ENCODE measurements at places on chromosomes 11 and 22.

DNA sequence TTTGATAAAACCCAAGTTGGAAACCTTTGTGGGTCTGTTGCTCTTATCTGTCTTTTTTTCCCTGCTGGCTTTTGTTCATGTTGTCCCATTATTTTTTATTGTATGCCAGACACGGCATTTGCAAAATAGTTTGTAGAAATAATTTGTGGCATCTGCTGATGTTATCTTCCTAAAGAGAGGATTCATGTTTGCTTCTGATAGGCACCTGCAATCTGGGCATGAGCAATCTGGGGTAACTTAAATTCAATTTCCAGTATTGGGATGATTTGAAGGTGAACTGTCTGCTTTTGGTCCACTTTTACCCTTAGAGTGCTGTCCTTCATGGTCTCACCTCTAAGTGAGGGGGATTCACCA is 126.9 kb downstream of the CEP164 start:
- no peak for DNase-seq

GRCh38 chr11:126113515-126113957 is 50.9 kb upstream of the CDON start:
- DNase-seq: no peak

GRCh38 chr22:49929211-49929979 is 11.0 kb downstream of the CRELD2 start:
- DNase-seq: peak; percentile 90

DNA sequence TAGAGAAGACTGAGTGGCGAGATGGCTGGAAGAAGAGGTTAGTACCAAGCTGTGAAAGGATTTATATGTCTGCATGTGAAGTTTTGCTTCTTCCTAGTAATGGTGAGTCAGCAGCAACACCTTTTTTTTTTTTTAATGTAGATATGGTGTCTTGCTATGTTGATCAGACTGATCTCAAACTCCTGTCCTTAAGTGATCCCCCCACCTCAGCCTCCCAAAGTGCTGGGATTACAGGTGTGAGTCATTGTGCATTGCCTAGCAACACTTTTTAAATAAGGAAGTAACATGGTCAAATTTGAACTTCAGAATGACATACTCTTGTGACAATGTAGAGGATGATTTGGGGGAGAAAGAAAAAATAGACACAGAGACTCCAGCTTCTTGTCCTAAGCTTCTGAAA is 6.5 kb upstream of the CSTPP1 start:
- no peak for DNase-seq

- no peak for DNase-seq
Observed at GRCh38 chr11:123545726-123546270, 108.6 kb downstream of the SCN3B start.

GRCh38 chr11:85784480-85785265 is 26.3 kb downstream of the SYTL2 start:
- no peak for DNase-seq
